ENCODE measurements at places on chromosomes 6 and 20. TPM values are rescaled to one million over a fixed set of nuclear protein-coding genes. Genes with fewer than 3 reads are reported as not detected.

GRCh38 chr20:32894711-32895355 lies 36.1 kb downstream of the EFCAB8 start:
- no peak for DNase-seq

- DNase-seq = peak; percentile 45
These were observed 81.6 kb downstream of the PSMG4 start for GRCh38 chr6:3340358-3340802.

The GLP1R gene
- not detected for total RNA-seq

- DNase-seq = no peak
These were observed 17.3 kb upstream of the POU5F1 start for GRCh38 chr6:31187780-31188194.

GRCh38 chr6:116773886-116774285 lies 8.4 kb upstream of the FAM162B start:
- no peak for DNase-seq

DNA sequence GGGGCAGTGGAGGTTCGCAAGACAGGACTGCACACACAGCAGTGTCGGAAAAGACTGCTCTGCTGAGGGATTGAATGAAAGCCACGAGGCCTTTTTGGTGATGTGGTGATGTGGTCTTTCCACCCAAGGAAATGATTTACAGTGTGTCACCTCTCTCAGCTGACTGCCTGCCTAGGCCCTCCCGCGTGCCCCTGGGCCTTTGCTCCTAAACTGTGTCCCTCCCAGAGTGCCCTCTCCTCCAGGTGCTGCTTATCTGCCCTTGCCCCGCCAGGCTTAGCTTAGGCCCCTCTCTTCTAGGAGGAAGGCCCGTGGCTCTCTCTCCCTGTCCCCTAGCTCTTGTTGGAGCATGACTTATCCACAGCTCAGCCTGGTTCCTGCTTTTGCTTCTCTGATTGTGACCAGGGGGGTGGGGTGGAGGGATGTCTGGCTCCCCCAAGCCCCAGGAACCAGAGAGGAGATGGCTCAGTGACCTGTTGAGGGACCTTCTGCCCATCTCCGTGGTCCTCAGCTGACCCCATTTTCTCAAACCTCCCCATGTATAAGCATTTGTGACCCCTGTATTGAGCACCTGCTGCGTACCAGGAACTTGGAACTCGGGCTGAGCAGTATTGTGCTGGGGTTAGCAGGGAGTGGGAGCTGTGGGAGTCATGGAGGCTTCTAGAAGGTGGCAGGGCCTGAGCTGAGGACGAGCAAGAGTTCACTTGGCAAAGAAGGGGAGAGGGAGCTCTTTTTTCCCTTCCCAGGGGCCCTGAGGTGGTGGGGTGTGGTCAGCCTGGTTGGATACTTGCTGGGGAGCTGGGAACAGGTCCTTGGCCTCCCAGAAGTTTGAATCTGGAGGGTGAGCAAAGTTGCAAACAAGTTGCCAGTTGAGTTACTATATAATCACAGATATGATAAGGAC lies 2.2 kb downstream of the SRC start:
- no peak for DNase-seq

DNA sequence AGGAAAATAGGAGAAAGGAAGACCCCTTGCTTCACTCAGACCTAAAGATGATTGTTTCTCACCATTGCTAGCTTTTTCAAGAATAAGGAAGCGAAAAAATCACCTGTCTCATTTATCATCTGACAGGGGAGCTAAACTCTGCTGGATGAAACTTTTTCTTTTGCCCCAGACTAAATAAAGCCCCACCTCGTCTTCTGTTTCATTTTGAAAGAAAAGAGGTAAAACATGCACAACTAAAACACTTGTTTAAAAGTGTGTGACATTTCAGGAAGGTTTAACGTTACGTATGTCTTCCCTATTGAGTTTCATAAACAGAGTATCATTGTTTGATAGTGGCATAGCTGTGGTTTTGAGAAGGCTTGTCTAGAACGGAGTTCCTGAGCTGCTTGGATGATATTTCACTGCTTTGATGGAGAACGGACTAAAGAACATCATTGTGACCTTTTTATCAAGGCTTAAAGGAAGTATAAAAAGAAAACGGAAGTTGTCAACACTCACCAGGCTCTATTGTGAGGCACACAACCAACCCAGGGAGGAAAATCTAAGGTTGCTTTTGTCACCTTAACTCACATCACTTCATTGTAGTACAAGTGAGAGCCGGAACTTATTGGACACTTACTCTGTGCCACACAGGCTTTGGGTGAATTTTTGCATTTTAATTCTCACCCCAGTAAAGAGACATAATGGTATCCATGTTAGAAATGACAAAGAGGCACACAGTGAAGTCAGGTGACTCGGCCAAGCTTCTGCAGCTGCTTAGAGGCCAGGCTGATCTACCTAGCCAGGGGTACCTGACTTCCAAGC lies 29.5 kb downstream of the TSHZ2 start:
- DNase-seq = peak; percentile 90

- no peak for DNase-seq
These were observed 88.1 kb upstream of the IYD start for GRCh38 chr6:150280703-150281102.

The BPHL gene
- 23.1 TPM for total RNA-seq

DNA sequence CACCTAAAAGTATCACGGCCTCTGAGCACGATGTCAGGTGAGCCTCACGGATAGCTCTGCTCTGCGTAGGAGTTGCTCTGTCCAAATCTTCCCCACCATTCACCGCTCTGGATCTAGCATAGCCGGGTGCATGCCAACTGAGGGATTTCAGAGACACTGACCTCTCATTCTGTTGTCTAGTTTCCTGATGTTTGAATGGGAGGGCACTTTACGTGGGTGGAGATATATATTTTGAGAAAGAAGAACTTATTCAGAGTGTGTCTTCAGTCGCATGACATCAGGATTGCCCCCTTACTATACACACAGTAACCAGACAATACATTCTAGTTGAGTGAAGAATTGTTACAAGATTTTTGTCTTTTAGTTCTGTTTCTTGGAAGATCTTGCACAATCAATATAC lies 96.5 kb upstream of the CITED2 start:
- DNase-seq = no peak

DNA sequence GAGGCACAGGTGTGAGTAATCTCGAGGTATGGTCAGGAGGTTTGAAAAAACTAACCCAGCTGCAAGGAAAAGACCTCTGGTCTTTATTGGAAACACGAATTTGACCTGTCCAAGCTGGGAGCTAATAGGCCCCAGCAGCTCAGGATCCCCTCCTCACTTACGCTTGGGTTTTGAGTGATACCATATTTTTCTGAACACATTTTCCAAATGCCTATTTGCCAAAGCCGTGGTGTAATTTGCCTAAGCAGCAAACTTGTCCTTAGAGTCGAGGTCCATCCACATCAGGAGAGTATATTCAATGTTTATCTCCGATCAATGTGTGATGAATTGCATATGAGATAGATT lies 128.0 kb downstream of the BCAS1 start:
- DNase-seq = no peak

GRCh38 chr6:88761237-88762031 lies 202.0 kb downstream of the RNGTT start:
- DNase-seq = no peak

The STMND1 gene
- total RNA-seq = 0.16 TPM

DNA sequence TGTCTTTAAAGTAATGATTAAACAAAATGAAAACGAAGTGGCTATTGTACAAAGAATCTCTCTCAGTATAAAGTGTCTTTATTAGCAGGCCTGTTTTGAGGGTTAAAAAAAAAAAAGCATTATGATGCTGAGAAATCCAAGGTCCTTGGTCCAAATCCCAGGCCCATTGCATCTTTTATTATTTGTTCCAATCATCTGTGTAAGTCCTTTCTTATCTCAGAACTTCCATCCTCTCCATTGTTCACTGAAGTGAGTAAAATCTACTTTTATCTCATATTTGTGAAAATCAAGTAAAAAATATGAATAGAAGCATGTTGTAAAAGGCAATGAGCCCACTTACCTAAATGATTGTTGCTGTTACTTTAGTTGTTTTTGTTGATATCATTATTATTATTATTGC lies 499.1 kb upstream of the JAG1 start:
- DNase-seq = no peak

DNA sequence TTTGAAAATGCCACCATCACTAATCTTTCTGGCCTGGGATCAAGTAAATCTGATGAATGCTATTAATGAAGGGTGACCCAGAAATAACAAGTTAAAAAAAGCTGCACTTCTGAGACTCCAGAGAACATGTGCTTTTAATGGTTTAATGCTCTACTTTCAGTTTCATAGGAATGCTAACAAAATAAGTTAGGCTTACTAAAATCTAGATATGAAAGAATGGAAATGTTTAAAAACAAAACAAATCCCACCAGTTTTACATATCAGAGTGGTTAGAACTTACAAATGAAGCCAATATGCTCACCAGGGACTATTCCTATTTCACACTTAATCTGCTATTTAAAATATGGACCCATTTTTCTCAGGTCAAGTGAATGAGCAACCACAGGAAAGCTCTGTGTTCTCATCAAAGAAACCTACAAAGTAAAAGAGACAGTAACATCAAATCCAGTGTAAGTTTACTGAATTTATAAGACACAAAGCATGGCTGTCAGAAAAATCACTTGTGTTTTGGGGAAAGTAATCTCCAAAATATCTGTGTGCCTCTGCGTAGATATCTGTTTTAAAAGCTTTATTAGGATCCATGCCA lies 40.3 kb downstream of the FYN start:
- no peak for DNase-seq

The GSTA2 gene
- not detected for total RNA-seq

DNA sequence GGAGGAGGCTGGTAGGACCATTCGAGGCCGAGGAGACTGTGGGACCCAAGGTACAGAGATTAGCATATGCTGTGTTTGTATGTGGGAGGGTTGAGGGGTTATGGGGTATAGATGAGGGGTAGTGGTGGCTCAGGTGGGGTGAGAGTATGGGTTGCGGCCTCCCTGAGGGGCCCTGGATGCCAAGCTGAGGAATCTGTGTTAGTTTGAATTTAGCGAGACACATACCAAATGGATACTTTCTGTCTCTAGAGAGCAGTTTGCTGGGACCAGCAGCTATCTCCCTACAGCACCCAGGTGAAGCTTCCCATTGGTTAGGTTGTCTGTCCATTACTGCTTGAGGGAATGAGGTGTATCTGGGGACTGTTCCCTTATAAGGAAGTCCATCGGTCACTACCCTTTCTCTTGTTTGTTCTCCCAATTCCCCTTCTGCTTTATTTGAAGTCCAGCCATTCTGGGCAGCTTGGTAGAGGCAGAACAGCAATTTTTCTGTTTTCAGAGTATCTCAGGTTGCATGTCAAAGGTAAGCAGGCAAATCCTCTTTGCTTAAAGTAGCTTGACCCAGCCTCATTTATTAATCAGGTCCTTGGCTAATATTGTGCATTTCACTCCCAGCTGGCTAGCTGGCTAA lies 15.2 kb downstream of the CHMP4B start:
- no peak for DNase-seq

GRCh38 chr20:25376236-25376635 lies 14.4 kb downstream of the ABHD12 start:
- no peak for DNase-seq

DNA sequence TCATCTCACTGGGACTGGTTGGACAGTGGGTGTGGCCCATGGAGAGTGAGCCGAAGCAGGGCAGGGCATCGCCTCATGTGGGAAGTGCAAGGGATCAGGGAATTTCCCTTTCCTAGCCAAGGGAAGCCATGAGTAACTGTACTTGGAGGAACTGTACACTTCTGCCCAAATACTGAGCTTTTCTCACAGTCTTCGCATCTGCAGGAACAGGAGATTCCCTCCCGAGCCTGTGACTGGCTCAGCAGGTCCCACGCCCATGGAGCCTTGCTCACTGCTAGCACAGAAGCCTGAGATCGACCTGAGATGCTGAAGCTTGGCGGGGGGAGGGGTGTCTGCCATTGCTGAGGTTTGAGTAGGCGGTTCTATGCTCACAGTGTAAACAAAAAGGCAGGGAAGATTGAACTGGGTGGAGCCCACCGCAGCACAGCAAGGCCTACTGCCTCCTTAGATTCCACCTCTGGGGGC lies 10.4 kb upstream of the CALHM5 start:
- no peak for DNase-seq

DNA sequence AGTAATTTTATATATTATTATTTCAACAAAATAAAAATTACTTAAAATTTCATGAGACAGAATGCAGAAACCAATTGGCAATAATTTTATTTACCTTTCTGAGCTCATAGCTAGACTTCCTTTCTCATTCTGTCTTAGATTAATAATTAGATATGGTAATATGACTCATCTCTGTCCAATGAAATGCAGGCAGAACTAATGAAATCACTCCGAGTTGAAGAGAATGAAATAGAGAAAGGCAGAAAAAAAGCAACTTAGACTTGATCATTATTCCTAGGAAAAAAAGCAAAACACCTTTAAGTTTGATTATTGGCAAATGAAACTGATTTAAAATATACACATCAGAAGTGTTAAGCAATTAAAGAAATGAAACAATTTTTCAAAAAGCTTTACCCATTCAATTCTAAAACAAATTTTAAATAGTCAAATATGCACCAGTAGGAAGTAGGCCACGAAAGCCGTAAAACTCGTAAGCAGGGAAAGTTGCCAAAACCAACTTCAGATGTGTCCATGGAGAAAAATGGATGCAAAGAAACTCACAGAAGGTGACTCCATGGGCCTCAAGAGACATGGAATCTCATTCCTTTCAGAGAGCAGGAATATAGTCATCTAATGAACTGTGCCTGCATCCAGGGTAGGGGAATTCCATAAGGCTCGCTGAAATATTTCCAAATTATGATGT lies 293.8 kb upstream of the RGS17 start:
- peak; percentile 22 for DNase-seq

Data from astrocyte (in vitro differentiated cells and primary cell).